ENCODE measurements at places on chromosomes 7 and 10.

GRCh38 chr10:124512600-124512999, 51.0 kb downstream of the LHPP start:
- no peak for DNase-seq

DNA sequence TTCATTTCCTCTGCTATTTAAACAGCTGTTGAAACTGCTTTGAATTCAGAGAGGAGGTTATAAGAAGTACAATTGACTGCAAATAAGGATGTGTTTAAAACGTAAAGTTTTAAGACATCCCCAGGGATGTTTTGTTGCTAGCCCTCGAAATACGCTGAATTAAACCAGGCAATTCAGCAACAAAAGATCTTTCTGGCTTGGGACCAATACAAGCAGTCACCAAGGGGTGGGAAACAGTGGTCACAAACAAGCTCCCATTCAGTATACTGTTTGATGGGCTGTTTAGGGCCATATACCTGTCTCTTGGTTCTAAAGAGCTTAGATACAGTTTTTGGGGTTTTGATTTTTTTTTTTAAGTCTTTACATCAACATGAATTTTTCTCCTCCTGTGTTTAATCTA, 446.3 kb upstream of the POT1 start:
- no peak for DNase-seq

DNA sequence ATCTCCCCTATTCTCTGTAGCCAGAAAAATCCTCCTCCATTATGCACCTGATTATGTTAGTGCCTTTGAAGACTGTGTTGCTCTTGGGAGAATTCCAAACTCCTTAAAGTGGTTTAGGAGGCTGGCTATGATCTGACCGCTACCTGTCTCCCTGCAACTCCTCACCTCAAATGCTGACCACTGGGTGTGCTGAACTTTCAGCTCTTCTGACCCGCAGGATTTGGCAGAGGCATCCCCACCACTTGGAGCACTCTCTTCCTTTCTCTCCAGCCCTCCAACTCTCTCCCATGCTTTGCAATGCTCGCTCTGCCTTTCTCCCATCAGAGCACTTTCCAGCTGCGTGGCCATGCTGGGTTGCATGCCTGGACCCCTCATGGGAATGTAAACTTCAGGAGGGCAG, 227.6 kb downstream of the RPS24 start:
- DNase-seq = no peak

DNA sequence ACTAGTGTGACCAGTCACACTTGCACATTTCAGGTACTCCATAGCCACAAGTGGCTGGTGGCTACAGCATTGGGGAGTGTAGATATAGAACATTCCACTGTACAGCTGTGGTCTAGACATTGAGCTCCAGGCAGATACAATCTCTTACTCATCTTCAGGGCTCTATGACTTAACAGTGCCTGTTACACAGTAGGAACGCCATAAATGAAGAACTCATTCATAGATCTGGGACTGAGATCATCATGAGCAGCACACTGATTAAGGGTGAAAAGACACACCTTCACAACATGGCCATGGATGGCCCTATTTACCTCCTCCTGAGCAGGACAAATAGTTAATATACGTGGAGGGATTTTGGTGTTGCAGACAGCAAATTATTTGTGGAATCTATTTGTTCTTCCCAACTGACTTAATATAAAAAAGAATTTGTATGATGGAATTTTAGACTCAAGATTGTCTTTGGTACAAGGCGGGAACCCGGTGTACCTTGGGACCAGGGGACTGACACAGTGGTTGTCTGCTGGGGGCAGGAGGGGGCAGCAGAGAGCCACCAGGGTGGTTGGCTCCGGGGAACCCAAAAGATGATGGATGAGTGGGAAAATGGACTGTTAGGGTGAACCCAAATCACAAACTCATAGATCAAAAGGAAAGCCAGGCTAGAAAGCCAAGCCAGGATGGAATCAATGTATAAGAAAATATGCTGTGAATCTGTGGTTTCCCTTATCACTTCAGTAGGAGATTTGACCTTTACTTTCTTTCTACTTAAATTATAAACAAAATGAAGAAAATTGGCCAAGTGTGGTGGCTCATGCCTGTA, 24.3 kb upstream of the CPA2 start:
- DNase-seq = peak; percentile 28

GRCh38 chr7:137975221-137975620, 26.7 kb downstream of the CREB3L2 start:
- no peak for DNase-seq

- no peak for DNase-seq
Observed at GRCh38 chr7:2734751-2735571, 47.0 kb downstream of the AMZ1 start.

DNA sequence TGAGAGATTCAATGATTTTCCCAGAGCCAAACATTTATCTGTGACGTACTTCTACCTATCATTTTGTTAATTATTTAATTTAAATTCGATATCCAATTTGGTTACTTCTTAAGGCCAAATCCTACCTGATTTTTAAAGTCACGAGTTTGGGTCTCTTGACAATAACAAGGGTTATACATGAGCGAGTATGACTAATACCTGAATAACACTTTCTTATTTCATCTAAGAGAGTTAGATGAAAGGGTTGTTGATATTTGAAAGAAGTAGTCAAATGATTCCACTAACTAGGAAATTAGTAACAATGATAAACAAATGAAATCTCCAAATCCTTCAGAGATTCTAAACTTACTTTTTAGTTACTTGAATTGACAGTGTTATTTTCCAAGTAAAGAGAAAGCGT, 1086.9 kb downstream of the XPNPEP1 start:
- no peak for DNase-seq

DNA sequence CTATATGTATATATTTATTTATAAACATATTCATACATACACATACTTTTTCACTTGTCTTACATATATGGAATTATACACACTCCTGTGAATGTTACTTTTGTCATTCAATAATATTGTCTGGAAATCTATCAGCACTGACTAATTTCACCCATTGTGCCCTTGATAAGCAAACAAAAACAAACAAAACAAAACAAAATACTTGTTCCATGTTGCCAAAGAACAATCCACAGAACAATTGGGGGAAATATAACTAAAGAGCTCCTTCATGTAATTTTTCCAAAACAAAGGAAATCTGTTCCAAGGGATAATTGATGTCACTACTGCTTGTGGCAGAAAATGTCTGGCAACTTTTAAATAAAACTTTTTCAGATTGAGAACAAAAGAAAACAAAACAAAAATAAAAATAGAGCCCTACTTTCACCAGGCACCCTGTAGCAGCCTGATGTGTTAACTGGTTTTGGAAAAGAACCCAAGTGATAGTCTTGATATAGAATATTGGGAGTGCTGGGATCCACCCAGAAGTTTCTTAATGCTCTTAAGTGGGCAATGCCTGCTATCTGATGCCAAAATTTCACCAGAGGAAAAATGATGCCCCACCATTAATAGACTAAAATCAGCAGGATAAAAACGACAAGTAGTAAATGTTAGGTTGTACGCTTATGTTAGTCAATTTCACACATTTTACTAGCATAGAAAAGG, 34.0 kb upstream of the CCDC7 start:
- no peak for DNase-seq

GRCh38 chr10:60289800-60290199, 99.9 kb downstream of the ANK3 start:
- DNase-seq = no peak

DNA sequence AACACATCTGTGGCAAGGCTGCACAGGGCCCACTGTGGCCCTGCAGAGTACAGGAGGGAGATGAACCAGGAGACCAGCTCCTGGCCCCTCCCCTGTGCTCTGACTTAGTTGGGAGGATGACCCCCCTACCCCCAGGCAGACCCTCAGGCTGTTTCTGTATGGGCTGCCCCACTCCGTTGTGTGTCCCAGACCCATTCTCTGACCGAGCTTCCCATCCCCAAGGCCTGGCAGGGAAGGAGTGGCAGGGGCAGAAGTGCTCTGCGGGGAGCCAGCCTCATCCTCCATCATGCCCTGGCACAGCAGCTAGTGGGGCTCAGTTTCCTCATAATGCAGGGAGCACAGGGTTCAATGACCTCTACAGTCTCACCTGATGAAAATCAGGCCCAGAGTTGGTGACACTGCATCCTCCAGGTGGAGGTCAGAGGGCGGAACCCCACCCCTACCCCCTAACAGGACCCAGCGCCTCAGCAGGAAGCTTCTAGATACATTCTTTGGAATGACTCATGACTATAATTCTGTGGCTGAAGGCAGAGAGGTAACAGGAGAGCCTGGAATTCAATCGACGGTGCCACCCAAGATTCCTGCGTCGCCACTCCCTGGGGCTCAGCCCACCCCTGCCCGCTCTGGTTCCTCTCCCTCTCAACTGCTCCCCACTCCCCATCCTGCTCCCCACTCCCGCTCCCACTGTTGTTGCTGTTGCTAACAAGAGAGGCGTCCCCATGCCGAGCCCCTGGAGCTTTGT, 18.2 kb downstream of the PODXL start:
- no peak for DNase-seq

DNA sequence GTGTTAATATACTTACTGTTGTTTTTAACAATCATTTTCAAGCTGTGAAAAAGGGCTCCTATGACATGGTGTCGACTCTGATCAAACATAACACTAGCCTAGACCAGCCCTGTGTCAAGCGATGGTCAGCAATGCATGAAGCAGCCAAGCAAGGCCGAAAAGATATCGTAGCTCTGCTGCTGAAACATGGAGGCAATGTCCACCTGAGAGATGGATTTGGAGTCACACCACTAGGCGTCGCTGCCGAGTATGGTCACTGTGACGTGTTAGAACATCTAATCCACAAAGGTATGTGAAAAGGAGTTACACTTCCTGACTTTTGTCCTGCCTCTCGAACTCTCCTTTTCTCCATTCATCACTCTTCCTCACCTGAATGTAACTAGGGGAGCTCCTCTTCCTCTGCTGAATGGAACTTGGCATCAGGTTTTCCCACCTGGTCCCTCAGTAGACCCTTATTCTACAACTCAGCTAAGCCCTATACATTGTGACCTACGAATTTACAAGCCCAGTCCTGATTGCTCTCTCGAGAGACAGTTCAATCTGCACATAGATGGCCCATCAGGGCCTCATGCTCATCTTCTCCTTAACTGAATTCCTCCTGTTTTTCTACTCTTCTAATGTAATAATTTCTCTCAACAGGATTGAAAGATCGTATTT, 23.0 kb downstream of the ASB15 start:
- peak; percentile 31 for DNase-seq

- no peak for DNase-seq
Observed at GRCh38 chr10:111705021-111705420, 478.5 kb downstream of the GPAM start.

DNA sequence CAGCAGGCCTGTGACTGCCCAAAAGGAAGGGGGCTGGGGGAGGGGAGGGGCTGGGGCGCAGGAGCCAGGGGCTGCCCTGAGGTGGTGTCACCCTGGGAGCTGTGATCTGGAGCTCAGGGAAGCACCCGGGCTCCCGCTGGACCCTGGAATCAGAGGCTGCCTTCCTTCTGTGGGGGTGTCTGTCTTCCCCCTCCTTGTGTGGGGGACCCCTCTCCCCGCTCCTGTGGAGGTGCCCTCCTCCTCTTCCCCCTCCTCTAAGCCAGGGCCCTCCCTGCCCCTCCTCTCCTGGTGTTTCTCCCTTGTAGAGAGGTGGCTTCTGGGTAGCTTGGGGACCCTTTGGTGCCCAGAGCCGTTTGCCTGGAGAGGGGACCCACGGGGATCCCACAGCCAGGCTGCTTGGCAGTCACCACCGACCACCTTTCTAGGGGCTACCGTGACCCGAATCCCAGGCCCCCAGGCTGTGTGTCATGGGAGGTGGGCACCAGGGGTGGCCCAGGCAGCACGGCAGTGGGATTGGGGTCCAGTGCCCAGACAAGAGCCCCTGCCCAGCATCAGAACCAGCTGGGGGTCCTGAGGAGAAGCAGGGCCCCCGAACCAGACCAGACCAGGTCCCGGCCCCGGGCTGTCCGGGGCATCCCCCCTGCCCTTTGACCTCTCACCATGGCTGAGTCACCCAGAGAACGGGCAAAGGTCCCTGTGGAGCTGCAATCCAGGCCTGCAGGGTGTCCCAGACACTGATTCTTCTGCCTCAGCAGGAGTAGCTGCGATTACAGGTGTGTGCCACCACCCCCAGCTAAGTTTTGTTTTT, 741 bp downstream of the PRAP1 start:
- DNase-seq = no peak

DNA sequence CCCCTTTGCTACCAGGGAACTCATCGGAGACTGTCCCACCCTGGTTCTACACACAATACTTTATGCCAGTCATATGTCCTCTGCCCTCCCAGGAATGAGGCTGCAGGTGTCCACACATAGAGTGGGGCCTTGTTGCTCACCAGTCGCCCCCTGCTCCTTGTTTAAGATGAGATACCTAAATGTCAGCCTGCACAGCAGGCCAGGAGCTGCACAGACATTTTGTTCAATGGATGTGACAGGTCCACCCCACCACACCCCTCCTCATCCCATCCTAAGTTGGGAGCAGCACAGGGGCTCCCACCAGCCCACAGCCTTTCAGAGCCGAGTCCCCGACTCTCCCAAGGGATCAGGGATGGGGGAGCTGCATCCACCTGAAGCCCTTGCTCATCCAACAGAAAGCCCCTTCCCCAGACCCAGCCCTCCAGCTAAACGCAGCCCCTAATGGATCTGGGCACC, 6.2 kb upstream of the GRID1 start:
- DNase-seq = no peak

GRCh38 chr7:42549866-42550485, 313.0 kb upstream of the GLI3 start:
- DNase-seq = no peak

DNA sequence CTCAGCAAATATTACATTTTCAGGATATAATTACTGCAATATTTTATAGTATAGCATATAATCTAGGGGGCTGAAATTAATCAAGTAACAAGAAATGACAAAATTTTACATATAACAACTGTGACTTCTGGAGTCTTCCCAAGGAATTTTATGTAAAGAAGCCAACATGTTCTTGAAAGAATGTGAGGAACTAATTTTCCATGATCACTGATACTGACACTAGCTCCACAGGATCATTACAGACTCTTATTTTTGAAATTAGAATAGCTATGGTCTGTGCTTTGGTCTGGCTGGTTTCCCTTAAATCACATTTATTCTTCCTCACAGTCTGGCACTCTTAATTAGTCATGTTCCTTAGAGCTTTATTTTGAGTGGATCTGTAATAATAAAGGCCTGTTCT, 267.7 kb upstream of the SEMA3A start:
- no peak for DNase-seq

- no peak for DNase-seq
Observed at GRCh38 chr10:63700631-63701156, 179.5 kb downstream of the REEP3 start.

GRCh38 chr7:2261611-2262010, 19.6 kb downstream of the NUDT1 start:
- DNase-seq = peak; percentile 47

GRCh38 chr7:29116361-29117200, 29.8 kb downstream of the CPVL start:
- DNase-seq = no peak

DNA sequence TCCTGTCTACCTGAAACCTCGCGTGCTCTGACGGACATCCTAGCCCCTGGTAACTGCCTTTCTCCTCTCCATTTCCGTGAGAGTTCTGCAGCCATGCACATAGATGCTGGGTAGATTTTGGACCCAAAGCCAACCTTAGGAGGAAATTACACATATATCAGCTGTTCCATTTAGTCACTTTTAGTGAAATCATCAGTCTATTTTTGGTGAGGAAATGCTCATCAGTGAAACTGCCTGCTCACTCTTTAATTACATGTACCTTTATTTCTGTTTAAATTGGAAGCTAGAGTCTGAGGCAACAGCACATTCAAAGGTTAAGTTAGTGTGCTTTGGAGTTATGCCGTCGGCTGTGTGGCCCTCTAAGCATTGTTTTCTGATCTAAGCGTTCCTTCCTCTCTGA, 231.3 kb downstream of the WDR37 start:
- no peak for DNase-seq
